Myocyte (in vitro differentiated cells): ENCODE measurements at places on chromosomes 3 and 15. TPM values are rescaled to one million over a fixed set of nuclear protein-coding genes. Genes with fewer than 3 reads are reported as not detected.

DNA sequence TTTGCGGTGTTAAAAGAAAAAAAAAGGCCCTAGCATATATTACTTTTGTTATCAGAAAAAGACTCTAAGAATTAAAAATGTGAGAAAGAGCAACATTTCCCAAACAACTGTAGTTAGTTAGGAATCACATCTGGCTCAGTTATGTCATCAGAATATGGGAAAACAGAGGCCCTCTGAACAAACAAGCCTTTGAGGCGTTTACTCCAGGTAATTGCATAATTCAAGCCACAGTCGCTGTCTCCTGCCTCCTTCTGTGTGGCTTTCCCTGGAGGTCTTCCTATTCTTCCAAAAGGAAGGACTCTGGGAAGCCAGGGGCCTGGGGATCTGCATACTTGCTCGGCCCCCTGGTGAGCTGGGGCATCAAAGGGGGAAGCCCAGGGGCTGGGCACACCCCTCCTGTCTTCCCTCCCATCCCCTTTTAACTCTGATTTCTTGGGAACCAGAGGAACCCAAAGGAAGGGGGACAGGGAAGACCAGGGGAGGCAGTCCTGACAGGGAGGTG is 3.7 kb upstream of the FAM107A start:
- no peak for DNase-seq

DNA sequence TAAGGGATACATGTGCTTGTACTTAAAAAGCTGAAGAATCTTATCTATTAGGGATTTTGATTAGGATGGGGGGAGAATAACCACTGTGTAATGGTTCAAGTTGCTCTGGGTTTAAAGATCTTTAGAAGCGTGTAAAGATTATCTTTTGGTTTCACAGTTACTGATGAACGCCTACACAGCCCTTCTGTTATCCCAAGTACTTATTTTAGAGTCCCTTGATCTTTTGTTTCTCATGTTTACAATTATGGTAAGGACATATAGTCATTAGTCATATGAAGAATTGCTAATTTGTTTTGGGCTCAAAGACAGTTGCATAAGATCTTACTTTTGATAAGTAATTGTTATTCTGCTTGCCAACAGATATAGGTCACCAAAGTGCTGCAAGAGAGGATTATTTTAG is 160.1 kb downstream of the PLCL2 start:
- DNase-seq, result no peak

- no peak for DNase-seq
Measured at GRCh38 chr3:14793858-14794234, 24.9 kb upstream of the FGD5 start.

DNA sequence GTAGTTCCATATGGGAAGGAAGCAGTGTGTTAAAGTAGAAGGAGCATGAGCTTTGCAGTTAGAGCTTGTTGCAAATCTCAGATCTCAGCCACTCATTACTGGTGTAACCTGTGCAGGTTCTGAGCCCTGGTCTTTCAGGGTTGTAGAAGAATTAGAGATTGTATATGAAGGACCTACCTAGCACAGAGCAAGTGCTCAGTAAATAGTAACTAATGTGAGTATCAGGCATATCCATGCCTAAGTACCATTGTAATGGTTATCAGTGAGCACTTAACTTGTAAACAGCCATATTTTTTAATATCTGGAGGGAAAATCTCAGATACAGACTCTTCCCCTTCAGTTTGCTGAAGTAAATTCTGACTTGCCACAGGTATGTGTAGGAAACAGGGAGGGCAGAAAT is 59.3 kb downstream of the MAP6D1 start:
- no peak for DNase-seq

DNA sequence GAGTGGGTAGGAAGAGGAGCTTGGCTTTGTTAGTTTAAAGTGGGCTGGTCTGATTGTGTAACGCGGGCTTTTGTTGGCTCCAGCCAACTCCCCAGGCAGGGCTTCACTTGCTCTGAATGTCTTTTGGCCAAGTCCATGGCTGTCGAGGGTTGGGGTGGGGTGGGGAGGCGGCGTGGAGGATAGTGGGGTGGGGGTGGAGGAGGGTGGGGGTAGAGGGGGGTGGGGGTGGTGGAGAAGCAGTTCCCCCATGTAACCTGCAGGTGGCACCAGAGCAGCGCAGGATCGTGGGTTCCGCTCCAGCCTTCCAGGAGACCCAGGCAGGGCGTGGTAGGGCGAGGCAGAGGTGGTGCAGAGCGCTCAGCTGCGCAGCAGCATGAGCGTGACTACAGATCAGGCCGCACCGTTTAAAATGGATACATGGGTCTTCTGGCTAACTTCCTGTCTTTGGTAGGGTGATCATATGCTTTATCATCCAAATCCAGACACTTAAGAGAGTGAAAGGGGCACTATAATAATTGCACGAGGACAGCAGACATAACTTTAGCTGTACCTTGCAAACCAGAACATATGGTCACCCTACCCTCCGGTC is 28.3 kb downstream of the GOLGA6A start:
- DNase-seq, result peak; percentile 73

- DNase-seq, result no peak
Measured at GRCh38 chr15:62561059-62561519, 396.0 kb upstream of the C2CD4B start.

- DNase-seq, result no peak
Measured at GRCh38 chr3:4856986-4857385, 122.3 kb upstream of the BHLHE40 start.

- no peak for DNase-seq
Measured at GRCh38 chr3:97895216-97895615, 73.4 kb downstream of the CRYBG3 start.

DNA sequence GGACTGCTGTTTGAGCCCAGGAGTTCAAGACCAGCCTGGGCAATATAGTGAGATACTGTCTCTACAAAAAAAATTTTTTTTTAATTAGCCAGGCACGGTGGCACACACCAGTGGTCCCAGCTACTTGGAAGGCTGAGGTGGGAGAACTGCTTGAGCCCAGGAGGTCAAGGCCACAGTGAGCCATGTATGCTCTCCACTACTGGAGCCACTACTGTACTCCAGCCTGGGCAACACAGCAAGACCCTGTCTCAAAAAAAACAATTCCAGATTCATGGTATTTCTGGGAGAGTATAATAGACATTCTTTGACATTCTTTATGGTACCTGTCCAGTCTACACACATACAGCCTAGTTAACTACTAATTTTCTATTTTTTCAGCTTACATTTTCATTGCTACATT is 70.1 kb downstream of the GSK3B start:
- no peak for DNase-seq

DNA sequence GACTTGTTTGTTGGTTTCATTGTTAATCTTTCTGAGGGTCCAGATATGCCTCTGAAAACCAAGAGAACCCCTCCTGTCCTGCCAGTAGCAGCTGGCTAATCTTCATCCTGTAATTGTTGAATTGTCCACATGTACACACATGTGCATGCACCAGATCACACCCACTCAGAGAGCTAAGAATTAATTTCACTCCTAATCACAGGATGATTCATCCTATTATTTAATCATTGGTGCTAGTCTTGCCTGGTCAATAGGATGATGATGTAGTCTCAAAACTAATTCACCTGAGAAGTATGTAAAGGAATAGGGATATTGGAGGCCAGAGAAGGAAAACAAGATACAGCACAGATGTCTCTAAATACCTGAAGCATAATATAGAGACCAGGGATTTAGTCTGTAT is 7.8 kb upstream of the AHSG start:
- no peak for DNase-seq

- no peak for DNase-seq
Measured at GRCh38 chr3:29949131-29949530, 657.3 kb upstream of the TGFBR2 start.

- DNase-seq, result peak; percentile 96
Measured at GRCh38 chr15:99324082-99324620, 72.9 kb downstream of the LRRC28 start.

GRCh38 chr3:138971766-138972320 is 24.8 kb downstream of the FOXL2NB start:
- DNase-seq, result peak; percentile 68

GRCh38 chr3:100630664-100631063 is 21.3 kb downstream of the ADGRG7 start:
- DNase-seq, result no peak

DNA sequence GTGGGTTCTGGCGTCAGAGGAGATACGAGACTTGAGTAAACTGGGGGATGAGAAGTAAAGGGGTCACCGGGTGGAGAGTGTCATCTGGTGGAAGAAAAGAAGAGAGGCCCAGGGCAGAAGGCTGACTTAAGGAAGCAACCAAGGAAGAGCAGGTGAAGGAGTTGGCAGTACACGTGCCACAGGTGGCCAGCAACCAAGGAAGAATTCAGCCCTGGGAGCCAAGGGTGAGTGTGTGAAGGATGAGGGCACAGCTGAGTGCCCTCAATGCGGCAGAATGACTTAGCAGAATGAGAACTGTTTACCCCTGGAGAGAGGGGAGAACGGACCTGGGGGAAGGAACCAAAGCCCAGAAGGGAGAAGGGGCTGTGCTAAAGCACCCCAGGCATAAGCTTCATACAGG is 71.3 kb downstream of the WHAMM start:
- DNase-seq, result no peak

DNA sequence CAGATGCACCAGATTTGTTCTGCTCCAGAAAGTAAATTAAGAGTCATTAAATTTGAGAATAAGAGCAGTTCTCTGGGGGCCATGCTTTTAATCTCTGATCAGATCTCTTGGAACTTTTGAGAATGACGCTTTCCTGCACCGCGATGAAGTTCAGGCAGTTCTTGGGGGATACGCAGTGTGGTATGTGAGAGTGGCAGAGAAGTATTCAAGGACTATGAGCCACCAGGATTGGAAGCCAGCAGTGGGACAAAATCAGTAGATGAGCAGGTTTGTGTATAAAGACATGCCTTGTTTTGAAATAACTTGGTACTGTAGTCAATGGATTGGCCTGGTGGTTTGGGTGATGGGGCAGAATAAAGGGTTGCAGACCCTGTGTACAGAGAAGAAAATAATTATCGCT is 483.6 kb downstream of the ERC2 start:
- DNase-seq, result peak; percentile 3

The GOLIM4 gene
- 32.8 and 95.3 TPM in 2 replicates for total RNA-seq

The IL16 gene
- 0.16 and 0.32 TPM in 2 replicates for total RNA-seq

The REC114 gene
- not detected in 2 replicates for total RNA-seq

The NTRK3 gene
- 0.26 and 0.32 TPM in 2 replicates for total RNA-seq

The MITF gene
- 12.5 and 17.7 TPM in 2 replicates for total RNA-seq

The PLCB2 gene
- 0.99 and 1.4 TPM in 2 replicates for total RNA-seq

The FRMD5 gene
- total RNA-seq, result 2.2 TPM in 2 replicates

The CCDC33 gene
- total RNA-seq, result not detected in 2 replicates
